ENCODE measurements at places on chromosomes 5 and 9. TPM values are rescaled to one million over a fixed set of nuclear protein-coding genes. Genes with fewer than 3 reads are reported as not detected.
A peak's percentile ranks its signal among the peaks of the same experiment; 100 is the strongest.

Gene ENTPD2
- total RNA-seq, result 0.69 TPM

DNA sequence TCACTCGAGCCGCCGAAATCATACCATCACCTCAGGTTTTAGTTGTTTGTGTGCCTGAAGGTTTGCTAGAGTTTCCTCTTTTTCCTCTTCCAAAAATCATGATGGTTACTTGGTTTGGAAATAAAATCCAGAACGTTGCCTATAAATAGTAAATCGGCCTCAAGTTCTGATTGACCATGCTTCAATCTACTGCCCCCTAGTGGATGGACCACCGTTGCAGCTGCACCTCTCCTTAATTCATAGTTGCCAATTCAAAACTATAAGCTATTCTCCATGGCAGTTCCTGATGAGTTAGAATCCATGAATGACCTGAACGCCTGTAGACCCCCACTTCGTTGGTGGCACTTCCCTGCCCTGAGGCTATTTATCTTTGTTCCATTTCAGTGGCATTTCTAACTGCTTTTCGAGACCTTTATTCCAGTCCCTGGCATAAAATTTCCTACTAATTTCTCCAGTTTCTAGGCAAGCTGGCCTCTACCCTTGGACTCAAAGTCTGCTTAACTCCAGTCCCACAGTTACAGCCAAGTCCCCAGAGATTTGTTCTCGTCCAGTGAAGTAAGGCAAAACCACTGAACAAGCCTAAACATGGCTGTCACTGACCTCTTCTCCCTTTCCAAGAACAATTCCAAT, 422.6 kb downstream of the EFNA5 start:
- no peak overlapping the region for H3K4me3 ChIP-seq
- peaks cover 27% of the 10 kb centered on the region for H3K4me1 ChIP-seq
- peak overlapping the region; percentile 56 for H3K27ac ChIP-seq

- no peak for DNase-seq
- no peaks in the 10 kb centered on the region for H3K36me3 ChIP-seq
- no peak overlapping the region for H3K4me3 ChIP-seq
These were observed 28.7 kb downstream of the TGFBI start for GRCh38 chr5:136057401-136058038.

DNA sequence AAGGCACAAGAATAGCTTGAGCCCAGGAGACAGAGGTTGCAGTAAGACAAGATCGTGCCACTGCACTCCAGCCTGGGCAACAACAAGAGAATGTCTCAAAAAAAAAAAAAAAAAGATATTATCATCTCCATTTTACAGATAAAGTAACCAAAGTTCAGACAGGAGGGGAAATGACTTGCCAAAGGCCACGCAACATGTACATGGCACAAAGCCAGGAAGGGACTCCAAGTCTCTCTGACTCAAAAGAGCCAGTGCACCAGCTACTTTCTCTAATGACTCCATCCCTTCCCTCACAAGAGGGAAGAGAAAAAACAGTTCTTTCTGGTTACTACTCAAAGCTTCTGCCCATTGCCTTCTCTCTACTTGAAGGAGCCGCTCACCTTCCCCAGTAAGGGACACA, 34.1 kb downstream of the SIL1 start:
- H3K4me3 ChIP-seq, result no peak overlapping the region
- H3K36me3 ChIP-seq, result no peaks in the 10 kb centered on the region
- DNase-seq, result no peak
- H3K4me1 ChIP-seq, result no peaks in the 10 kb centered on the region
- peaks cover 3% of the 10 kb centered on the region for H3K27me3 ChIP-seq
- H3K27ac ChIP-seq, result no peak overlapping the region

DNA sequence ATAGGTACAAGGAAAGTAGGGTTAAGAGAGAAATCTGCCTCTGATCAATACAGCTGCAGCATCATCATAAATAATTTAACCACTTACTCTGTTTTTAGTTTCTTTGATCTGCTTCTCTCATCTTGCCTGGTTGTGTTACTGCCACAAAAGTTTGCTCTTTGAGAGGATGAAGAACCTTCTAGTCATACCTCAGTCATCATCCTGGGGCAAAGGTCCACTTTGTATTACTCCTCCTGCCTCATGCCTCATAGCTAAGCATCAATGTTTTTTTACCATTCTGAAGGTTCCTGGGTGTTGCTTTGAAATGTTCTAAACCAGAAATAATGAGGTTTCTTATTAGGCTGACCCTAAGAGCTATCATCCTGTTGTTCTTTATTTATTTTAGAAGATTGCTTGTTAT, 17.1 kb upstream of the TRIM36 start:
- no peak for DNase-seq
- no peak overlapping the region for H3K4me3 ChIP-seq
- no peaks in the 10 kb centered on the region for H3K36me3 ChIP-seq
- no peak overlapping the region for H3K27ac ChIP-seq

Gene ZNF658
- total RNA-seq, result 9.4 TPM

DNA sequence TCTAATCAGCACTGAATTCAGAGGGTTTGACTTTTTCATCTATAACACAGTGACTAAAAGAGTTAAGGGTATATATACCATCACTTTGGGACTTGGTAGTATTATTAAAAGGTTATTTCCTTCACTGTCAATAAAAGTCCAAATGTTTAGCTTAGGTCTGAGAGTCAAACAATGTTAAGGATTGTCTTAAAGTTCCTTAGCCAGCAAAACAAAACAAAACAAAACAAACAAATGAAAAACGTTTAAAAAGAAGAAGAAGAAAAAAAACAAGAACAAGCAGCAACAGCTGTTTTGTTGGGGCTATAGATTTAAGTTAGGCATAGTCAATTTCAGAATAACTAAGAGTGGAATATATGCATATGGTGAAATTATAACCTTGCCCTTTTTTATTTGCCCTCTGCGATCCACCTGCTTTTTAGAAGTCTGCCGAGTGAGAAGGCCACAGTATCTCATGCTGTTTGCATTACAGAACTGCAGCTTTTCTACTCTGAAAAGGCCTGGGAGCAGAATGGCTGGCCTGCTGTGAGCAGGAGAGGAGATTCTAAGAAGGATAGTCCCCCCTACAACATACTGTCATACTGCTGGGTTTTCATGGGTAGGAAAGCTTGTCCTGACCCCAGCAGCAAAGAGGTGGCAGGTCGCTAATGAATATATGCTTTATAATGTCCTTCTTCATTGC, 141.7 kb downstream of the NTRK2 start:
- no peak overlapping the region for H3K27ac ChIP-seq
- H3K4me3 ChIP-seq, result no peak overlapping the region
- no peak for DNase-seq
- no peaks in the 10 kb centered on the region for H3K36me3 ChIP-seq

Gene PCDHA9
- 18.9 TPM for total RNA-seq

- H3K27ac ChIP-seq, result peak overlapping the region; percentile 76
- peaks cover 9% of the 10 kb centered on the region for H3K27me3 ChIP-seq
- no peak for DNase-seq
- H3K4me1 ChIP-seq, result peaks cover 24% of the 10 kb centered on the region
- peak overlapping the region; percentile 85 for H3K4me3 ChIP-seq
- H3K36me3 ChIP-seq, result no peaks in the 10 kb centered on the region
These were observed 520.6 kb downstream of the CTNND2 start for GRCh38 chr5:11383506-11384095.

Gene PDE8B
- total RNA-seq, result 1.1 TPM

Gene C5orf34
- 10.2 TPM for total RNA-seq

DNA sequence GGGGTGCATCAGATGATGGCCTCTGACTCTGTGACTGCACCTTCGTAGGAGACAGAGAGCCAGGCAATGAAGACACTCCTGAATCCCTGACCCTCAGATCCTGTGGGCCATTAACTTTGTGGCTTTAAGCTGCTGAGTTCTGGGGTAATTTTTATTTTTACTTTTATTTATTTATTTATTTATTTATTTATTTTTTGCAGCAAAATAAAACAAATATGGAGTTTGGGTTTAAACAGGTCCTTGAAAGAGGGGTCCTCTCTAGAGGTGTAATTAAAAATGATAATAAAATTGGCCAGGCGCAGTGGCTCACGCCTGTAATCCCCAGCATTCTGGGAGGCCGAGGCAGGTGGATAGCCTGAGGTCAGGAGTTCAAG, 104.9 kb upstream of the RAPGEF1 start:
- peaks cover 8% of the 10 kb centered on the region for H3K27me3 ChIP-seq
- H3K4me3 ChIP-seq, result no peak overlapping the region
- DNase-seq, result no peak
- no peak overlapping the region for H3K27ac ChIP-seq
- peaks cover 15% of the 10 kb centered on the region for H3K4me1 ChIP-seq

Gene ALDOB
- not detected for total RNA-seq

DNA sequence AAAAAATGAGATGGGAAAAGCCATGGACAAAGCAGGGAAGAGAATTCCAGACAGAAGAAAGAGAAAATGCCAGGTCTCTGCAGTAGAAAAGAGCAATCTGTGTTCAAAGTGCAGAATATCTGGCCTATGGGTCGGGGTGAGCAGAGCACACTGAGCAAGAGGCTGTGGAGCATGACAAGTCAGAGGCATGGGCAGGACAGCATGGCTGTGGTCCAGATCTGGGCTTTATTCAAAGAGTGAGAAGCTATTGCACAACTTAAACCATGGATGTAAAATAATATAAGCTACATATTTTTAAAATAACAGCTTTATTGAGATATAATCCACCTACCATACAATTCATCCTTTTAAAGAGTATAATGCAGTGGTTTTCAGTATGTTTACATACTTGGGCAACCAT, 133.1 kb upstream of the SPDL1 start:
- H3K4me3 ChIP-seq, result no peak overlapping the region
- no peaks in the 10 kb centered on the region for H3K36me3 ChIP-seq
- H3K27me3 ChIP-seq, result peaks cover 2% of the 10 kb centered on the region
- no peak overlapping the region for H3K27ac ChIP-seq
- no peaks in the 10 kb centered on the region for H3K4me1 ChIP-seq

Gene THBS4
- total RNA-seq, result 41.1 TPM

Gene MEIKIN
- total RNA-seq, result not detected

Gene ELL2
- 97.0 TPM for total RNA-seq

- no peak for DNase-seq
- no peak overlapping the region for H3K27ac ChIP-seq
- H3K4me1 ChIP-seq, result no peaks in the 10 kb centered on the region
- H3K4me3 ChIP-seq, result no peak overlapping the region
- H3K27me3 ChIP-seq, result no peaks in the 10 kb centered on the region
These were observed 325.2 kb downstream of the NR2F1-AS1 start for GRCh38 chr5:93255796-93256195.

- no peak overlapping the region for H3K4me3 ChIP-seq
- H3K36me3 ChIP-seq, result no peaks in the 10 kb centered on the region
- no peaks in the 10 kb centered on the region for H3K4me1 ChIP-seq
- no peaks in the 10 kb centered on the region for H3K27me3 ChIP-seq
- DNase-seq, result no peak
These were observed 80.7 kb upstream of the MPDZ start for GRCh38 chr9:13360188-13360587.

- H3K27ac ChIP-seq, result no peak overlapping the region
- H3K4me3 ChIP-seq, result no peak overlapping the region
- no peak for DNase-seq
- H3K4me1 ChIP-seq, result peaks cover 2% of the 10 kb centered on the region
- H3K36me3 ChIP-seq, result no peaks in the 10 kb centered on the region
These were observed 168.9 kb upstream of the PUM3 start for GRCh38 chr9:3012842-3013241.

- H3K4me1 ChIP-seq, result peaks cover 3% of the 10 kb centered on the region
- peaks cover 4% of the 10 kb centered on the region for H3K36me3 ChIP-seq
- H3K4me3 ChIP-seq, result no peak overlapping the region
- peaks cover 7% of the 10 kb centered on the region for H3K27me3 ChIP-seq
- H3K27ac ChIP-seq, result no peak overlapping the region
- DNase-seq, result no peak
These were observed 49.9 kb downstream of the PTPN3 start for GRCh38 chr9:109448223-109448622.

DNA sequence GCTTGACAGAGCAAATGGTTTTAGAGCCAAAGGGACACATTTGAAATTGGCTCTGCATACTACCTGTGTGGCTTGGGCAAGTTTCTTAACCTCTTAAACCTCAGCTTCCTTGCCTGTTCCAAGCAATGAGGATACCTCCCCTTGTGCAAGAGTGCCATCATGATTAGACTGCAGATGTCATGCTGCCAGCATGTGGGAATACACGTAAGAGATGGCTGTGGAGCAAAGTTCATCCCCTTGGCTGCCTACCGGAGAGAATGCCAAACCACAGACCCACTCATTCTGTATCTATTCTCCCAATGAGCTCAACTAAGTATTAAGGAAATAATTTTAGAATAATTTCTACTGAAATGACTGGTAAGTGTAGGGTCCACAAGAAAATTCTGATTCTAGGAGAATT, 101.3 kb downstream of the WDR41 start:
- peaks cover 5% of the 10 kb centered on the region for H3K4me1 ChIP-seq
- H3K36me3 ChIP-seq, result no peaks in the 10 kb centered on the region
- no peak for DNase-seq
- no peak overlapping the region for H3K4me3 ChIP-seq
- no peak overlapping the region for H3K27ac ChIP-seq
- peaks cover 2% of the 10 kb centered on the region for H3K27me3 ChIP-seq

Gene TRIM36
- total RNA-seq, result 99.4 TPM

GRCh38 chr5:6432206-6432605, 16.5 kb upstream of the UBE2QL1 start:
- DNase-seq, result no peak
- no peaks in the 10 kb centered on the region for H3K27me3 ChIP-seq
- H3K27ac ChIP-seq, result no peak overlapping the region

GRCh38 chr5:119379942-119380547, 24.2 kb downstream of the TNFAIP8 start:
- no peaks in the 10 kb centered on the region for H3K4me1 ChIP-seq
- no peaks in the 10 kb centered on the region for H3K27me3 ChIP-seq
- DNase-seq, result no peak
- H3K4me3 ChIP-seq, result no peak overlapping the region
- H3K27ac ChIP-seq, result no peak overlapping the region

DNA sequence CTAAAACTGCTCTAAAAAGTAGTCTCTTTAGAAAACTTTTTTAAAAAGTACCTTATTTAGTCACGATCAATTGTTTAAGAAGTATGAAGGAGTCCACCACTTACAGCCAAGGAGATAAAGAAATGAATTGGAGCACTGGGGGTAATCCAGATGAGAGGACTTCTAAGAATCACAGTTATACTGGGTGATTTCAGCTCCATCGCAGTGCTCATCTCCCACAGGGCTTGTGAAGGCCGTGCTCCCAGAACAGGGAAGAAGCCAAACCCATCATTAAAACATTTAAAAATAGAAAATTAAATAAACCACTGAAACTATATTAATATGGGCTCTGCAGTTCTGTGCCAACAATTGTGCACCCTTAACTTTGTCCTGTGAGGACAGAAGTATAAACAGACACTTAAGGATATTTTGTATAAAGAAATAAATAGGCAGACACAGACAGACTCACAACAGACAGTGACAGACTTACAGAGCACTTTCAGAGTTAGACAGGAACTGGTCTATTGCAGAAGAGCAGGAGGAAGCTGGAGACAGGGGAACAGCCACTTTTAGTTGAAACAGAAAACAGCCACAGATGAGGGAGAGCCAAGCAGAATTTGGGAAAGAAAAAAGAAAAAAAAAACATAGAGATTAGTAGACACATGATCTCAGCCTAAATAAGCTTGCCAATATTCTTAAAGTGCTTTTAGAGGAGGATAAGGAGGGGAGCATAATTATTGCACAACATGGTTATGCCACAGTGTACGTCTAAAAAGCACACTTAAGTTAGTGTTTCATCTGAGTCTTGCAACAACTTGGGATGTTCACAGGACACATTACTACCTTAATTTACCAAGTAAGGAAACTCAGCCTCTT, 81.8 kb downstream of the FBXO38 start:
- no peaks in the 10 kb centered on the region for H3K4me1 ChIP-seq
- DNase-seq, result no peak
- no peak overlapping the region for H3K27ac ChIP-seq
- no peak overlapping the region for H3K4me3 ChIP-seq
